ENCODE measurements at places on chromosomes 1 and 21. TPM values are rescaled to one million over a fixed set of nuclear protein-coding genes. Genes with fewer than 3 reads are reported as not detected.

CSMD2 gene
- total RNA-seq, result 0.67 TPM

WDR64 gene
- total RNA-seq, result not detected

DNA sequence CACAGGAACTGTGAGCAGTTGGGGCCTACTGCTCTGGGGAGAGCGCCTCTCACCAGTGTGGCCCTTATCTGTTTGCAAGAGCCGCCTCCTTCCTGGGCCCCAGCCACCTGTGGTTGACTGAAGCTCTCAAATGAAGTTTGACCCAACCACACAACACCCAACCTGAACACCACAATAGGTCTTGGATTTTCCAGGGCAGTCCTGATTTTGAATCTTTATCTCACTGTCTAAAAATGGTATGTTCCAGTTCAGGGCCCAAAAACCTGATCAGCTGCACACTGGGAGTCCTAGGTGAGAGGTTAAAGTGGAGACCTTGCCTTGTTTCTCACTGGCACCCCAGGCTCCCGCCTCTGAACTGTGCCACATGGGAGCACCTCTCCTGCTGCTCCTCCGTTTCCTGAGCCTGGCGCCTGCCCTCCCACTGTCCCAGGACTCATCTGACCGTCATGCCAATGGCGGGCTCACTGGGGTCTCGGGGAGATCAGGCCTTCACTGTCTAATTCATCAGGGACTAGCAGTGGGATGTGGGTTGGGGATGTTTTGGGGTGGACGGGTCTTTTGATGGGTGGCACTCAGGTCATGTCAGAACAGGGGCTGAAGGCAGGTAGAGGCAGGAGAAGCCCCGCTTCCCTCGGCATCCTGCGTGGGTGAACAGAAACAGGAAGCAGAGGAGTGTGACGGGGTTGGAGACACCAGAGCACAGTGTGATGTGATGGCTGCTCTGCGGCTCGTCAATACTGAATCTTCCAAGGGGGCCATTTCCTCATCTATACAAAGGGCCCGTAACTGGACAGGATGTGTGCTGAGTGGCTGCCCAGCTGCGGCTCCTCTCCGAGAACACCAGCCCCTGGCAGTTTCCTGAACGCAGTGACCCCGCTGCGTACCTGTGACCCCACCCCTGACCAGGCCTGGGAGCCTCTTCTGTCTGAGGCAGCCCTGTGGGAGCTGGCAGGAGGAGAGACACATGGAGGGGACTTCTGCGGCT is 59.6 kb upstream of the ITPKB start:
- DNase-seq, result no peak

- no peak for DNase-seq
Observed at GRCh38 chr1:229121845-229122436, 149.0 kb upstream of the RAB4A start.

GRCh38 chr1:117633068-117633345 is 27.2 kb downstream of the TENT5C start:
- DNase-seq, result no peak

GSTM5 gene
- total RNA-seq, result 18.1 TPM

OR2AK2 gene
- not detected for total RNA-seq

DNA sequence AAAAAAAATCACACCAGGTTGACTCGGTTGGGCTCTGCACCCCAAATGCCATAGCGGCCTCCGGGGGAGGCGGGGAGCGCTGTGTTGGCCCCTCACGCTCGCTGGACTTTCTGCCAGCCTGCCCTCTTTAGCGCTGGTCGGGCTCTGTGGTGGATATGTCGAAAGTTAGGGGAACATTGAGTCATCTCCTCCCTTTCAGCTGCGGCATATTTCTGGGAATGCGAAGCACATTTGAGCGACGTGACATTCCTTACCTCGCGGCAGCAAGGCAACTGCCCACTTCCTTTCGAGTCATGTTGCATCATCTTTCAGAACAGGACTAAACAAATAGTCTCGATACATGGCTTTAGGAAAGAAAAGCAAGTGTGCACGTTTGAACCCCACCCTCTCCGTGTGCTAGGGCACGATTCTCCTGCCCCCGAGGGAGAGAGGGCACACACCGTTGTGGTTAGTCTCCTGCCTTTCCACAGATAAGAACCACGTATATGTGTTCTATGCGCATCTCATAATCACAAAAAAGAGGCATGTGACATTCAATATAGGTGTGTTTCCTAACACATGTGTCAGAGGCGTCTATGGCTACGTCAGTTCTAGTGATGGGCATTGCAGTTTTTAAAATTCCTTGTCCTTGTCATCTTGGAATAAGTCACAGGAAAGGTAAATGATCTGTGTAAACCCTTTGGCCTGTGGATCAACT is 105.9 kb upstream of the SLC45A1 start:
- DNase-seq, result peak; percentile 85

FAM78B gene
- 1.2 TPM for total RNA-seq

DNA sequence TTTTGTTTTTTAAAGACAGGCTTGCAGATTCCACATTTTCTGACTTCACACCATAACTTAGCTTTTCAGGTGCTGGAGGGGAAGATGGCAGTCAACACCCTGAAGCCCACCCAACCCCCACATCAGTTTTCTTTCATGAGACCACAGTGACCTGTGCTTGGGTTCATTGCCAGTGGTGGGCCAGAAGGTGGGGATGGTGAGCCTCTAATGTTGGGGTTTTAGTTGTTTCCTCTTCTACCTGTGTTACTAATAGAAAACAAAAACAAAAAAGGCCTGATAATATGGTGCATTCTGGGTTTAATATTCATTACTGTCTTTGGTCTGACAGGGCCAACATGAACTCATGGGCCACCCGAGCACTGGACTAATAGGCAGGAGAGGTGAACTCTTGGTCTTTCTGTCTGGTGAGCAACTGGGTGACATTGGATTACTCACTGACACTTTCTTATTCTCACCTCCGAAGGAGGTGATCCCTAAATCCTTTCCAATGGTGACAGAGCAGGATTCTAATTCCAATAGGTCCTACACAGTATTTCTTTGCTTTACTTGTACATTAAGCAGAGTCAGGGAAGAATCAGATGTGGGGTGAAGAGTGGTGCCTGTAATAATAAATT is 132.8 kb downstream of the CLIC6 start:
- DNase-seq, result no peak

DNA sequence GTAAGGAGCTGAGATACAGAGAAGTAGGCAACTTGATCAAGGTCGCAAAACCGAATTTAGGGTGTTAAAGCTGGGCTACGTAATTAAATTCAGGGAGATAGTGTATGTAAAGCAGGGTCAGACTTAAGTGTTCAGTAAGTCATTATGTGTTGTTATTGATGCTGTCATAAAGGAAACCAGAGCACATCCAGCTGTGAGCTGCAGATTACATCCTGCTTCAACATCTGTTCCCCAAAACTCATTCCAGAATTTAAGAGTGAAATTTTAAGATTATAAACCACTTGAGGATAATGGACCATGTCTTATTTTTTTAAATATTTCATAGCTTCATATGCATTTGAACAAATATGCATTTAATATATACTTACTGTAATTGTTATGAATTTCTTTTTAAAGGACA is 49.7 kb downstream of the IVNS1ABP start:
- no peak for DNase-seq

CTSE gene
- 85.8 TPM for total RNA-seq

ACTL8 gene
- total RNA-seq, result not detected

DNA sequence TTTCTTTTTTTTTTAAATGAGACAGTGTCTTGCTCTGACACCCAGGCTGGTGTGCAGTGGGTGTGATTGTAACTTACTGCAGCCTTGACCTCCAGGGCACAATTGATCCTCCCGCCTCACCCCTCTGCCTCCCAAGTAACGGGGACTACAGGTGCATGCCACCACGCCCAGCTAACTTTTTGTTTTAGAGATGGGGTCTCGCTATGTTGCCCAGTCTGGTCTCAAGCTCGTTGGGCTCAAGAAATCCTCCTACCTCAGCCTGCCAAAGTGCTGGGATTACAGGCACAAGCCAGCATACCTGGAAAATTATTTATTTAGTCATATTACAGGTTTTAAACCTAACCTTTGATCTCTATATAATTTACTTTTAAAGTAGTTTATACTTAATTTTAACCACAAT is 13.4 kb downstream of the LRRC39 start:
- no peak for DNase-seq

LCE2C gene
- not detected for total RNA-seq

IBA57 gene
- 13.0 TPM for total RNA-seq

DNA sequence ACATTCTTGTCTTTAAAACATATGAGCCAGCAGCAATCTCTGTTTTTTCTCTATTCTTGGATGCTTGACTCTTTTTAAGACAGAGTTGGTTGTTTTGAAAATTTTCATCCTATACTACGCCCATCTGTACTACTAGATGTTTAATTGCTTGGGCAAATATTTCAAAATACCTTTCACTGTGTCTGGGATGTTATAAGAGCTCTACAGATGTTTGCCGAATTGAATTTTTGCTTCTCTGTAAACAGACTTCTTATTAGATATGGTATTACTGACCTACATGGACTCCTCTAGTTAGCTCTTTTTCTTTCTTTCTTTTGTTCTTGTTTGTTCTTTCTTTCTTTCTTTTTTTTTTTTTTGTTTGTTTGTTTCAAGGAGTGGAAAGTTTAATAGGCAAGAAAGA is 345.1 kb downstream of the ST6GALNAC3 start:
- no peak for DNase-seq

DNA sequence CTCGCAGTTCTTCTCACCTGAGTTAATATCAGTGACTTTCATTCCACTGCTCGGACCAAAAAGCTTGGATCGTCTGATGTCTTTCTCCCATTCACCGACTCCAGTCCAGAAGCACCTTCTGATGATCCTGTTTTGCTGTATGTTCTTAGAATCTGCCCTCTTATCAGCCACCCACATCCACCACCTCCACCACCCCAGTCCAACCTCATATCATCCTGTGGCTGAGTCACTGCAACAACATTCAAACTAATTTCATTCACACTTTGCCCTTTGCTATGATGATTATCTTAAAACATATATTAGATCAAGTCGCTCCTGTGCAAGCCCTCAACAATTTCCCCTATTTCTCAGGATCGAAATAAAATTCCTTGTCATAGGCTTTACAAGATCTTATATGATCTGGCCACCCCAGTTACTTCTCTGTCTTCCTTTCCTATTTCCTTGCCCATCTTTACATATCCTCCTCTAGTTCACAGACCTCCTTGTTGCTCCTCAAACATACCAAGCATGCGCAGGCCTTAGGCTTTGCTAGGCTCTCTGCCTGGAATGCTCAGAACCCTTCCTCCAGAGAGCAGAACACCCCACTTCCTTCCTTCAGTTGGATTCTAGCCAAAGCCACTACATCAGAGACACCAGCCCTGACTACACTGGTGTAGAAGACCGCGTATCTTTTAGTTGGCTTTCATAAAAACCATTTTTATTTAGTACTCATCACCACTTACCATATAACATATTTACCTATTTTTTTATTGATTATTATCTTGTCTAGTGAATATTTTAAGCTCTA is 335.7 kb upstream of the GREM2 start:
- DNase-seq, result no peak

- no peak for DNase-seq
Observed at GRCh38 chr1:231422798-231423309, 767 bp upstream of the EGLN1 start.

PTPN14 gene
- total RNA-seq, result 43.7 TPM

DNA sequence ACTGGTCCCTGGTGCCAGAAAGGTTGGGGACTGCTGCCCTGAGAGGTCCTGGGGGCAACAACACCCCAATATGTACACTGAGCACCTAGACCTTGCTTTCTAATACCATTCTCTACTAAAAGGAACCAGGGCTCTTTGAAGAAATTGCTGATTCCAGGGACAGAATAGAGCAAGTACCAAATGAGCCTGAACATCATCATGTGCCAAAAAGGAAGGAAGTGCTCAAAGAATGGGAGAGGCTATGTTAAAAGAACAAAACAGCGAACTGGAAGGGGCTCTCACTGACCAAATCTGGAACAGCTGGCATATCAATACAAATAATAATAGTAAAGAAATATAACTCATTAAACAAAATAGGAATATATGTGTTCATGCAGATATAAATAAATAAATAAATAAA is 50.8 kb downstream of the PIK3R3 start:
- no peak for DNase-seq

- no peak for DNase-seq
Observed at GRCh38 chr21:26756491-26757159, 88.6 kb downstream of the ADAMTS1 start.

- DNase-seq, result no peak
Observed at GRCh38 chr21:15966231-15966630, 236.4 kb downstream of the USP25 start.
